ENCODE measurements at places on chromosomes 16 and 17.

- no peak for DNase-seq
Measured at GRCh38 chr17:62616993-62617893, 10.2 kb upstream of the MRC2 start.

GRCh38 chr16:30065943-30066760 is 592 bp downstream of the ALDOA start:
- DNase-seq: no peak

- DNase-seq: no peak
Measured at GRCh38 chr16:47734987-47735594, 274.0 kb downstream of the PHKB start.

GRCh38 chr16:60077861-60078260 is 1343.7 kb upstream of the GOT2 start:
- DNase-seq: no peak

- DNase-seq: no peak
Measured at GRCh38 chr17:40097931-40098845, 2.2 kb downstream of the NR1D1 start.
